Natural killer cell (primary cell): ENCODE measurements at places on chromosomes 1 and 21. TPM values are rescaled to one million over a fixed set of nuclear protein-coding genes. Genes with fewer than 3 reads are reported as not detected.

The LRRN2 gene
- total RNA-seq, result 0.10 TPM

The KRTAP11-1 gene
- not detected for total RNA-seq

The PEX19 gene
- total RNA-seq, result 41.5 TPM

The CD53 gene
- total RNA-seq, result 584 TPM

The AMY2A gene
- total RNA-seq, result 0.29 TPM

The MPZ gene
- 8.7 TPM for total RNA-seq

- DNase-seq, result no peak
Measured at GRCh38 chr1:197674286-197674685, 101.0 kb downstream of the DENND1B start.

DNA sequence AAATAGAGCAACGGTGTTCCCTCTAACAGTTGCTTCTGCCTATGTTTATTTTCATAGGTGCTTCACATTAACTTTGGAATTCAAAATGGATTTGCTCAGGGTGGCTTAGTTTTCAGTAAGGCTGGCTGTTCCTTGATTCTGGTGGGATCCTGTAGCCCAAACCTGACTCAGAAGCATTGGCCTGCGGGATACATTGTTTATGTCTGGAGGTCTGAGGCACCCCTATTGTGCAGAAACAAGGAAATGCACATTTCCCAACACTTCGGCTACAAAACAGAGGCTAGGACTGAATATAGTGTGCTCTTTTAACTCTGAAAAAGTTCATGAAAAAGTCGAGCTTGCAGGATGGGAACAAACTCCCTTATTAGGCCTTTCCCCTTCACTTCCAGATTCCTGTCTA is 133.8 kb upstream of the F3 start:
- DNase-seq, result no peak

DNA sequence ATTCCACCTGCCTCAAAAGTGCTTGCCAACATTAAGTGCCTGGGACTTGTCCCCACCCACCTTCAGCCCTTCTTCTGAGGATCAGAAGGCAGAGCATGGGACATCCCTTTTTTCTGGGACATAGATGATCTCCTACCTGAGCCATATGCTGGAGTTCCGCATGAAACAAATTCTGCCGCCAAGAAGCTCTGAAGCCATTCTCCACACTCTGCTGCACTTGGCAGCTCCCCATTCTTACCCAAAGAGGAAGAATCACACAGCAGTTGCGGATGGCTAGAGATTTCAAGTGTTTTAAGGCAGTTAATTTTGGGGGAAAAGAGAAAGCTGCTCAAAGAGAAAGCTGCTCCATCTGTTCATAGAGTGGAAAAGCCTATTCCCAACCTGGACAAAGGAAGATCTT is 197.3 kb upstream of the COA6 start:
- no peak for DNase-seq

- no peak for DNase-seq
Measured at GRCh38 chr1:162916821-162917613, 56.0 kb upstream of the CCDC190 start.

GRCh38 chr1:2942410-2942809 is 78.9 kb upstream of the ACTRT2 start:
- no peak for DNase-seq

DNA sequence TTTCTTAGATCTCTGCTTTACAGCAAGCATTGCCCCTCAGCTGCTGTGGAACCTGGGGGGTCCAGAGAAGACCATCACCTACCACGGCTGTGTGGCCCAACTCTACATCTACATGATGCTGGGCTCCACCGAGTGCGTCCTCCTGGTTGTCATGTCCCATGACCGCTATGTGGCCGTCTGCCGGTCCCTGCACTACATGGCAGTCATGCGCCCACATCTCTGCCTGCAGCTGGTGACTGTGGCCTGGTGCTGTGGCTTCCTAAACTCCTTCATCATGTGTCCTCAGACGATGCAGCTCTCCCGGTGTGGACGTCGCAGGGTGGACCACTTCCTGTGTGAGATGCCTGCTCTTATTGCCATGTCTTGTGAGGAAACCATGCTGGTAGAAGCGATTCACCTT is 33.4 kb upstream of the OR2B11 start:
- no peak for DNase-seq

- DNase-seq, result no peak
Measured at GRCh38 chr1:175885326-175885725, 141.9 kb upstream of the TNR start.

DNA sequence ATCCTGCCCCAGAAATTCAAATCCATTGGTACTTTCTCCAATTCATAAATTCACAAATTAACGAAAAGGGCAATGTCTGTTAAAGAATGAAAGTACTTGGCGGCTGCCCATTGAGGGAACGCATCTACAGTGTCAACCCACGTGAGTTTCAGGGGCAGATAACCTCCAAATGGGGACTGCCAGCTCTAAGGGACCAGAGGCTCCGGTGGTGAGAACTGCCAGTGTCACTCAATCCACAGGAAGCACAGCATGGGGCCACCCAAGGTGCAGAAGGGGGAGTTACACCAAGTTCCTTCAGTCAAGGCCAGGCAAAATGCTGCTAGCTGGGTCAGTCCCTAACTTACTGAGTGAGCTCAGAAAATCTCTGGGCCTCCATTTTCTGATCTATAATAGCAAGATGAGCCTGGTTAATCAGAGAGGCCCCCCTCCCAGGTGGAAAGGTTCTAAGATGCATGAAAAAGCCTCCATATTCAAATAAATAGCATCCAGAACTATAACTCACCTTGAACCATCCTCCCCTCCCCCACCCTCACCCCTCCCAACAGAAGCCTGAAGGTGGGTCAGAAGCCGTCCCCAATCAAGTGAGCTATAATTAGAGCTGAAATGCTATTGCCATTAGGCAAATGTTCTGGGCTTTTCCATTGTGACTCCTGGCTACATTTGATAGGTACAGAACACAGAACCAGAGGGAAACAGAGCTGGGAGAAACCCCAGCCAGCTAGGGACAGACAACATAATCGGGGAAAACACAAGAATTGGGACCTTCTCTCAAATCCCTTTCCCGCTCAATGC is 41.7 kb downstream of the LRP8 start:
- peak; percentile 18 for DNase-seq

GRCh38 chr1:76106719-76107235 is 32.2 kb downstream of the ST6GALNAC3 start:
- DNase-seq, result no peak

GRCh38 chr1:113027007-113027406 is 46.0 kb upstream of the LRIG2 start:
- no peak for DNase-seq

- DNase-seq, result no peak
Measured at GRCh38 chr1:210248341-210248740, 15.7 kb downstream of the SERTAD4 start.

- no peak for DNase-seq
Measured at GRCh38 chr1:220879509-220880361, 492 bp downstream of the HLX start.

GRCh38 chr1:112636056-112636455 is 16.4 kb downstream of the CAPZA1 start:
- no peak for DNase-seq

GRCh38 chr1:28457678-28458077 is 48.2 kb upstream of the RCC1 start:
- no peak for DNase-seq

DNA sequence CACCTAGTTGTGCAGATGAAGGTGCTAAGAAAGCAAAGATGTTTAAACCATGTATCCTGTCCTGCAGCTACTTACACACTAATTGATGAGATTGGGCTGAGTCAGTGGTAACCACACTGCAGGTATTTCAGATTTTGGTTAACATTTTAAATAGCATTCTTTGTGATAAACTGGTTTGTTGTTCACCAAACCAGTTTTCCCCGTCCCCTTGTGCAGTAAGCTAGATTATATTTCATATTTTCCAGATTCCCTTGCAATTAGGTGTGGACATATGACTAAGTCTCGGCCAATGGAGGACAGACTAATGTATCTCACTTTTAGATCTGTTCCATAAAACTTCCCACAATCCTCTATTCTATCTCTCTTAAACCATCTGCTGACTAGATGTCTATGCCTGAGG is 320.4 kb downstream of the RWDD3 start:
- no peak for DNase-seq

DNA sequence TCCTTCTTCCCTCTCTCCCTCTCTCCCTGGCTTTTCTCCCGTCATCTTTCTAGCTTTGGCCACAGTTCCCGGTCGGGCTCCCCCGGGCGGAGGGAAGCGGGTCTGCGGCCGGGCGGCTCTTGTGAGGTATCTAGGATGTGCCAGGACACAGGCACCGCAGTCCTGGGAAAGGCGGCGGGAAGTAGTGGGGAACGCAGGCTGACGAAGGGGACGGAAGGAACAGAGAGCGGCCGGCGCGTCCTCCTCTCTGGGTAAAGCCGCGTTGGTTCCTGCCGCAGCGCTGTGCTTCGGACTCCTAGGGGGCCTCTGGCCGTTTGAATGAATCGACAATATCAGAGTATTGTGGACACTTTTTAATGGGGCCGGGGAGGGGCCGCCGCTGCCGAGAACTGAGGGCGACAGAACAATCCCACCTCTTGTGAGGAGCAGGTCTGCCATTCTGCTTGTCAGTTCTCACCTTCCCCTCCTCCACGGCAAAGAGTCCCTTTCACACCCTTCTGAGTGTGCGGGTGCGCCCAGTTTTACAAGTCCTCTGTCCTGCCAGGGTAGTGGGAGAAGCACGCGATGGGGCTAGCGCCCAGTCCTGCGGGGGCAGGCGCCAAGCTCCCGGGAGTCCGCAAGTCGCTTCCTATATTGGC is 1.2 kb upstream of the LHX9 start:
- DNase-seq, result peak; percentile 32
